Upper lobe of right lung (tissue), 1 donor: ENCODE measurements at places on chromosomes 12 and 14. TPM values are rescaled to one million over a fixed set of nuclear protein-coding genes. Genes with fewer than 3 reads are reported as not detected.

- no peaks in the 10 kb centered on the region for H3K4me1 ChIP-seq
- H3K36me3 ChIP-seq, result no peaks in the 10 kb centered on the region
- H3K4me3 ChIP-seq, result no peak overlapping the region
- no peak overlapping the region for H3K27ac ChIP-seq
These were observed 1.9 kb upstream of the PRMT8 start for GRCh38 chr12:3489057-3489456.

GRCh38 chr14:75375983-75376382, 51.8 kb upstream of the JDP2 start:
- H3K27ac ChIP-seq, result no peak overlapping the region
- no peaks in the 10 kb centered on the region for H3K27me3 ChIP-seq
- no peak for DNase-seq
- no peak overlapping the region for H3K4me3 ChIP-seq
- no peaks in the 10 kb centered on the region for H3K36me3 ChIP-seq
- H3K4me1 ChIP-seq, result no peaks in the 10 kb centered on the region

DNA sequence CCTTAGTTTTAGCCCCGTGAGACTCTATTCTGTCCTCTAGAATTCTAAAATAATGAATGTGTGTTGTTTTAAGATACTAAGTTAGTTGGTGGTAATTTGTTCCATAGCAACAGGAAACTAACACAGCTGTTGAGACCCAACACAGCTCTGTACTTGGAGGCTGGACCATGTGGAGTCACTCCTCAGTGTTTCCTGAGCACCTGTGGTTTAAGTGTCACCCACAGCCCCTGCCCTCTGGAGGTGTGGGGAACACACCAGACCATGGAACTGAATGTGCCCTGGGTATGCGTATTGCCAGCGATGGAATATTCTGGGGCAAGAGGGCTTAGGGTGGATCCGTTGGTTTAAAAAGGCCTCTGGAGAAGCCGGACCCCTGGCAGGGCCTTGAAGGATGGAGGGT, 16.6 kb upstream of the GPR68 start:
- H3K27me3 ChIP-seq, result no peaks in the 10 kb centered on the region
- peaks cover 20% of the 10 kb centered on the region for H3K4me1 ChIP-seq
- H3K27ac ChIP-seq, result no peak overlapping the region
- no peak for DNase-seq
- H3K4me3 ChIP-seq, result no peak overlapping the region
- no peaks in the 10 kb centered on the region for H3K36me3 ChIP-seq

GRCh38 chr14:101064121-101064661, 160.7 kb upstream of the RTL1 start:
- peak; percentile 53 for DNase-seq
- H3K36me3 ChIP-seq, result no peaks in the 10 kb centered on the region
- no peaks in the 10 kb centered on the region for H3K27me3 ChIP-seq
- H3K4me3 ChIP-seq, result no peak overlapping the region
- H3K27ac ChIP-seq, result no peak overlapping the region
- H3K4me1 ChIP-seq, result no peaks in the 10 kb centered on the region

DNA sequence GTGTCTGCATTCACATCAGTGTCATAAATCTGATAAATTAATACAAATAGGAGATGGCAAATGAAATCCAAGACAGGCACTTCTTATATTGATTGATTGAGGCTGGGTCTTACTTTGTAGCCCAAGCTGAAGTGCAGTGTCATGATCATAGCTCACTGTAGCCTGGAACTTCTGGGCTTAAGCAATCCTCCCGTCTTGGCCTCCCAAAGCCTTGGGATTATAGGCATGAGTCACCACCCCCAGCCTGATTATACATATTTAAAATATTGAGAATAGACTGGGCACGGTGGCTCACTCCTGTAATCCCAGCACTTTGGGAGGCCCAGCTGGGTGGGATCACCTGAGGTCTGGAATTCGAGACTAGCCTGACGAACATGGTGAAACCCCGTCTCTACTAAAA, 51.3 kb downstream of the MARK3 start:
- peaks cover 31% of the 10 kb centered on the region for H3K36me3 ChIP-seq
- no peaks in the 10 kb centered on the region for H3K27me3 ChIP-seq
- H3K27ac ChIP-seq, result no peak overlapping the region
- H3K4me1 ChIP-seq, result no peaks in the 10 kb centered on the region
- no peak for DNase-seq
- H3K4me3 ChIP-seq, result no peak overlapping the region

DNA sequence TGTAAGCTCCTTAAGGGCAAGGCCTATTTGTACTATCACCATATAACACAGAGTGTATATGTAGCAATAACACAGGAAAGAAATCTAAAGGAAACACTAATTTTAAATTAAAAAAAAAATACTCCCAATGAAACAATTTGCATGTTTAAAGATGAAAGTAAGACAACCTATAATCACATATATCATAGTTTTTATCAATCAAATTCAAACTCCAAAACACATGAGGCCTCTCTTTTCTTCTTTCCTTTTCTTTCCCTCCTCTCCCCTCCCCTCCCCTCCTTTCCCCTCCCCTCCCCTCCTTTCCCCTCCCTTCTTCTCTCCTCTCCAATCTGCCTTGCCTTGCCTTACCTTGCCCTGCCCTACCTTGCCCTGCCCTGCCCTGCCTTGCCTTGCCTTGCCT, 405.8 kb upstream of the RPL10L start:
- H3K27me3 ChIP-seq, result no peaks in the 10 kb centered on the region
- H3K36me3 ChIP-seq, result no peaks in the 10 kb centered on the region
- H3K4me1 ChIP-seq, result no peaks in the 10 kb centered on the region

- H3K4me3 ChIP-seq, result no peak overlapping the region
- H3K27me3 ChIP-seq, result no peaks in the 10 kb centered on the region
- no peak overlapping the region for H3K27ac ChIP-seq
These were observed 430.8 kb downstream of the FLRT2 start for GRCh38 chr14:85960756-85961155.

GRCh38 chr12:128259556-128260070, 7.4 kb upstream of the TMEM132C start:
- no peak for DNase-seq
- no peak overlapping the region for H3K27ac ChIP-seq
- H3K27me3 ChIP-seq, result no peaks in the 10 kb centered on the region
- no peaks in the 10 kb centered on the region for H3K4me1 ChIP-seq
- no peak overlapping the region for H3K4me3 ChIP-seq
- no peaks in the 10 kb centered on the region for H3K36me3 ChIP-seq

- peaks cover 86% of the 10 kb centered on the region for H3K36me3 ChIP-seq
- H3K27ac ChIP-seq, result no peak overlapping the region
- no peaks in the 10 kb centered on the region for H3K4me1 ChIP-seq
- no peaks in the 10 kb centered on the region for H3K27me3 ChIP-seq
These were observed 19.3 kb downstream of the ZC2HC1C start for GRCh38 chr14:75088566-75089373.

GRCh38 chr12:41527062-41527461, 338.9 kb downstream of the PDZRN4 start:
- H3K4me1 ChIP-seq, result peaks cover 5% of the 10 kb centered on the region
- no peak for DNase-seq
- H3K27me3 ChIP-seq, result no peaks in the 10 kb centered on the region
- no peak overlapping the region for H3K4me3 ChIP-seq
- H3K36me3 ChIP-seq, result no peaks in the 10 kb centered on the region

DNA sequence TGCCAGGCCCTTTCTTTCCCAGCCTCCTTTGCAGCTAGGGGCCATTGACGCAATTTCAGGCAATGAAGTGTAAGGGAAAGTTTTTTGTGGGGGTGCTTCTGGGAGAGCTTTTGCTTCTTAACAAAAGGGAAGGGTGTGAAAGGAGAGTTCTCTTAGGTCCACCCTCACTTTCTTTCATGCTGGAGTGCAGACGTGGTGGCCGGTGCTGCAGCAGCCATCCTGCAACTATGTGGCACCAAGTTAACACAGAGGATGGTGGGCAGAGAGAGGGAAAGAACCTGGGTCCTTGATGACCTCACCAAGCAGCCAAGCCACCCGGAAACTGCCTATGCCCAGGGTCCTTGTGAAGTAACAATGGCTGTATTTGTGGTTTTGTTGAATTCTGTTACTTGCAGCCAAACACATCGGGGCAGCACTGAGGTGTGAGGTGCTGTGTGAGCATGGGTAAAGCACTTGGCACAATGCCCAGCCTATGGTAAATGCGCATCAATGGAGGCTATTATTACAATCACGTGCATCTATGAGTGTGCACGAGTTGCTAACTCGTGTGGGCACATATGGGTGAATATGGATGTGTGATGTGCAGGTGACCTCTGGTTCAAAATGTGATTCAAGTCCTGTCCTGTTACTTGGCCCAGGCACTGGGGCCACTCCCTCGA, 122.6 kb downstream of the CALM1 start:
- no peaks in the 10 kb centered on the region for H3K27me3 ChIP-seq
- no peaks in the 10 kb centered on the region for H3K36me3 ChIP-seq
- H3K27ac ChIP-seq, result no peak overlapping the region
- DNase-seq, result no peak

DNA sequence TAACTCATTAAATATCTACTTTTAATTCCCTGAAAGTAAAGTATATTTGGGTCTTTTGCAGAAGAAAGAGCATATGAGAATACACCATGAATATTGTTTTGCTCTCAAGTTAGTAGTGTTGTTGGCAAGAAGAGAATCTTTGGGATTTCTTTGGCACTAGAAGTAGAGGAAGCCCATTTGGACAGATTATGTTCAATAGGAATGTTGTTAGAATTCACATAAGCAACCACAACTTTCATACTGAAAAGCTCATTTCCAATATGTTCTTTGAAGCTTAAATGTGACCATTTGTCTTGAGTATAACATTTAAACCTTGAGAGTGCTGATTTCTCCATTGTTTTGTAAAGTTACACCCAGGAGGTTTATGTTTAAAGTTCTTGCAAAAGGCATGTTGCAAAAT, 37.6 kb downstream of the PLEKHG7 start:
- no peaks in the 10 kb centered on the region for H3K27me3 ChIP-seq
- H3K36me3 ChIP-seq, result no peaks in the 10 kb centered on the region
- no peak overlapping the region for H3K4me3 ChIP-seq
- H3K27ac ChIP-seq, result no peak overlapping the region

DNA sequence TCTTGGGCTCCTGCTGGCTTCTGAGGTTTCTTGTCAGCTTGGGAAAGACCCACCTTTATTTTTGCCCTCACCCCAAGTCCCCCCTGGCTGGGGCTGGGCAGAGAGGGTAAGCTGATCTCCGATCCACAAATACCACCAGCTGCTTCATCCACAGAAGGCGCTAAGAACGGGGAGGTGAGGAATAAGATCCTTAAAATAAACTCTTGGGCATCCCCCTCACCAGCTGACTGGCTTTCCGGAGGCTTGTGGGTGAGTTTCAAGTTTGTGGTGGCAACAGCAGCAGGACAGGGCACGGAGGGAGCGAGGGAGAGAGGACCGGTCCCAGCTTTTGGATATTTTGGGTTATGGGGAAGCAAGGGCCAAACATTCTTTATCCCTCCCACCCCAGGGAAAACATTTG, 20.8 kb upstream of the HSPB8 start:
- H3K4me1 ChIP-seq, result no peaks in the 10 kb centered on the region
- DNase-seq, result no peak
- no peaks in the 10 kb centered on the region for H3K27me3 ChIP-seq
- no peaks in the 10 kb centered on the region for H3K36me3 ChIP-seq
- no peak overlapping the region for H3K27ac ChIP-seq

GRCh38 chr12:128956755-128957154, 103.5 kb downstream of the GLT1D1 start:
- H3K27ac ChIP-seq, result no peak overlapping the region
- H3K4me1 ChIP-seq, result no peaks in the 10 kb centered on the region
- no peak for DNase-seq
- peaks cover 18% of the 10 kb centered on the region for H3K27me3 ChIP-seq
- H3K36me3 ChIP-seq, result no peaks in the 10 kb centered on the region

- DNase-seq, result peak; percentile 55
- H3K27me3 ChIP-seq, result no peaks in the 10 kb centered on the region
- H3K36me3 ChIP-seq, result no peaks in the 10 kb centered on the region
- H3K4me3 ChIP-seq, result no peak overlapping the region
- H3K27ac ChIP-seq, result peak overlapping the region; percentile 30
These were observed 71.3 kb downstream of the TSPAN9 start for GRCh38 chr12:3148366-3149000.

DNA sequence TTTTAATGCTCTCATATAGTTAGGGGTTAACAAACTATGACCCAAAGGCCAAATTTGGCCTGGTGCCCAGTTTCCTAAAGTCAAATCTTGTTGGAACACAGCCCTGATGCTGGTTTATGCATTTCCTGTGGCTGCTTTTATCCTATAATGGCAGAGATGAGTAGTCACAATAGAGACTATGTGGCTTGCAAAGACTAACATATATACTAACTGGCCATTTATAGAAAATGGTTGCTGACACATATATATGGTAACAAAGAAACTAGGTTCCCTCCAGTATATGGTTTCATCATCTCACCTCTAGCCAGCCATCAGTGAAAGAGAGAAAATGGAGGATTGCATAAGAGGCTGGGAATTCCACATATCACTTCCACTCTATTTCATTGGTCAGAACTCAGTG, 10.8 kb downstream of the NAV3 start:
- no peaks in the 10 kb centered on the region for H3K27me3 ChIP-seq
- H3K27ac ChIP-seq, result no peak overlapping the region
- H3K4me1 ChIP-seq, result no peaks in the 10 kb centered on the region
- no peaks in the 10 kb centered on the region for H3K36me3 ChIP-seq

DNA sequence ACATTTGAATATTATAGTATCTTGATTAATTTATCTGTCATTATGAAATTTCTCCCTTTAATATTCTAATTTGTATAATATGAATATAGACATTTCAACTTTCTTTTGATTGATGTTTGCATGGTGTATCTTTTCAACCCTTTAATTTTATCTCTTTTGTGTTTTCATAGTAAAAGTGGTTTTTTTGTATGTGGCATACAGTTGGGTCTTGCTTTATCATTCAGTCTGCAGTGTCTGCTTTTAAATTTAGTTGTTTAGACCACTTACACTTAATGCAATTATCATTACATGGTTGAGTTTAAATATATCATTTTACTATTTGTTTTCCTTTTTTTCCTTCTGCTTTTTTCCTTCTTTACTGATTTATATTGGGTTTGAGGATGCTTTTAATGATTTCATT, 29.6 kb downstream of the CCDC91 start:
- DNase-seq, result no peak
- H3K4me3 ChIP-seq, result no peak overlapping the region
- no peaks in the 10 kb centered on the region for H3K36me3 ChIP-seq
- no peak overlapping the region for H3K27ac ChIP-seq
- no peaks in the 10 kb centered on the region for H3K4me1 ChIP-seq

DNA sequence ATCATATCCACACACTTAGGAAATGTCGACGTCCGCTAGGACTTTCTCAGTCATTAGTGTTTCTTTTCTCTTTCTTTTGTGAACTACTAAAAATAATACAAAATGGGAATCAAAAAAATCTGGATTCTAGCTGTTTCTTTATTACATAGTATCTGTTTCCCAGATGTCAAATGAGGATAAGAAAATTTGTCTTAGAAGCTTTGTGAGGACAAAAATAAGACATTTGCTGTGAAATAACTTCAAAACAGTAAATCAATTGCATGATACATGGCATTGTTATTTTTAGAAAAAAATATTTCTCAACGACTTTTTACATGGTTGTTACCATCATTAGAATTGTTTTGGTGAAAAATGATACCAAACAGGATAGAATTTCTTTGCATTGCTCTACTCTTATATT, 71.4 kb upstream of the IFNG-AS1 start:
- no peaks in the 10 kb centered on the region for H3K36me3 ChIP-seq
- no peak overlapping the region for H3K4me3 ChIP-seq
- no peak overlapping the region for H3K27ac ChIP-seq
- no peak for DNase-seq
- no peaks in the 10 kb centered on the region for H3K4me1 ChIP-seq
- H3K27me3 ChIP-seq, result no peaks in the 10 kb centered on the region

GRCh38 chr12:4227046-4227445, 46.5 kb upstream of the CCND2 start:
- no peak for DNase-seq
- H3K4me1 ChIP-seq, result no peaks in the 10 kb centered on the region
- no peak overlapping the region for H3K4me3 ChIP-seq
- H3K27ac ChIP-seq, result no peak overlapping the region
- H3K27me3 ChIP-seq, result peaks cover 7% of the 10 kb centered on the region
- H3K36me3 ChIP-seq, result no peaks in the 10 kb centered on the region

The RNASE3 gene
- total RNA-seq, result not detected

The SOS2 gene
- total RNA-seq, result 30.3 TPM

The ADAMTS20 gene
- not detected for total RNA-seq

The TMTC1 gene
- 37.4 TPM for total RNA-seq
